ENCODE measurements at places on chromosomes 7 and 10.
A peak's percentile ranks its signal among the peaks of the same experiment; 100 is the strongest.

GRCh38 chr10:131396121-131397050, 84.9 kb upstream of the TCERG1L start:
- DNase-seq = peak; percentile 6

DNA sequence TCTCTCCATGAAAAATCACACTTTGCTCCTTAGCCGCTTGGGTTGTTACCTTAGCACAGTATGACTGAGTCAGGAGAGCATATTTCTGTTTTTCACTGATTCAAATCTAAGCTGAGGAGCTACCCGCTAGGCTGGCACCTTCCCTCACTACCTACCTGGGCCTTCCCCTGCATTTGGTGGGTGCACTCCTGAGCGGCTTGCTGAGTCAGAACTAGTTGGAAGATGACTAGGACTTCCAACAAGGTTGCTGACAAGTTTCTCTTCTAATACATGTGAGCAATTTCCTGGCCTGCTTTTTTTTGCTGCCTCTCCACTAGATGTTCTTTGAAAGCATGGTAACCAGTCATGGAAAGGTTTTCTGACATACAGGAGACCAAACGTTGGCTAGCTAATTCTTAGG, 43.8 kb upstream of the SEC61G start:
- DNase-seq = no peak

- DNase-seq = no peak
These were observed 30.0 kb upstream of the TES start for GRCh38 chr7:116180302-116180701.

DNA sequence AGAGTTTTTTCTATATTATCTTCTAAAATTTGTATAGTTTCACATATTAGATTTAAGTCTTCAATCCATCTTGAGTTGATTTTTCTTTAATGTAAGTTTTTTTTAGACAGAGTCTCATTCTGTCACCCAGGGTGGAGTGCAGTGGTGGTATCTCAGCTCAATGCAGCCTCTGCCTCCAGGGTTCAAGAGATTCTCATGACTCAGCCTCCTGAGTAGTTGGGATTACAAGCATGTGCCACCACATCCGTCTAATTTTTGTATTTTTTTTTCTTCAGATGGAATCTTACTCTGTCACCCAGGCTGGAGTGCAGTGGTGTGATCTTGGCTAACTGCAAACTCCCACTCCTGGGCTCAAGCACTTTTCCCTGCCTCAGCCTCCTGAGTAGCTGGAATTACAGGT, 143.4 kb upstream of the ZNF92 start:
- DNase-seq = no peak

GRCh38 chr7:50037086-50037485, 56.0 kb downstream of the ZPBP start:
- DNase-seq = no peak

DNA sequence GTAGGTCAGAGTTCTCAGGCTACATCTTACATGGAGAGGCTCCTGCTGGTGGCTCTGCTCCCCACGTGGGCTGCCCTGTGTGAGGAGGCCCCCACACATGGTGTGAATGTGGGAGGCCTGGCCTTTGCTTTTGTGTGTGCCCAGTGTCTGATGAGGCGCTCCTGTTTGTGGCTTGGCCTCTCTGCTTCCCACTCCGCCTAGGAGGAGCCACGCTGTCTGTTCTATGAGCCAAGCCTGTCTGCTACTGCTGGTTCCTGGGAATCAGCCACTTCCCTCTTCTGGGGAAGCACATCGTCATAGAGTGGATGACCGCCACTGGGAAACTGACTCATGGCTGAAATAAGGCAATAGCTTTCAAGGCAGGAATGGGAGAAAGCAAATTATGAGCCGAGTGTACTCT, 87.1 kb downstream of the CYP26A1 start:
- no peak for DNase-seq

- no peak for DNase-seq
These were observed 230.3 kb upstream of the MEOX2 start for GRCh38 chr7:15916681-15917380.

DNA sequence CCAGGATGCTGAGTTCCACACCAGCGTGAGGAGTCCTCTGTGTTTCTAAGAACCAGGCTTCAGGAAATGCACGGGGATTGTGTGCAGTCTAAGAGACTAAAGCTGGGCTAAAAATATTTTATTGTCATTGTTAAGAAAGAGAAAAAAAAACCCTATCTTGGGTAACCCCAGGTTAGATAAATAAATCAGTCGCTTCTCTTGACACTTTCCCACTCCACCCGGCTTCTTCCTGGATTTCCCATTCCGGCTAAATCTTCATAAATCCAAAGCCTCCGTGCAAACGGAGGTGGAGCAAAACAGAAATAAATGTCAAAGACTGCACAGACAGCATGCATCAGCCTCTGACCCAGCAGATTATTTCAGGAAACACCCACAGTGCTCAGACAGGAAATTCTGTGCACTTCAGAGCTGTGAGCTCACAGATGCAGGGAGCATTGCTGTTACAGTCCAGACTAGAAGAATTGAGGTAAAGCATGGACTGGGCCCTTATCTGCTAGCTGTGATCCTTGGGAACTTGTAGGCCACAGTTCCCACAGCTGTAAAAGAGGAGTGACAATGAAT, 44.8 kb upstream of the GRID1 start:
- DNase-seq = no peak

DNA sequence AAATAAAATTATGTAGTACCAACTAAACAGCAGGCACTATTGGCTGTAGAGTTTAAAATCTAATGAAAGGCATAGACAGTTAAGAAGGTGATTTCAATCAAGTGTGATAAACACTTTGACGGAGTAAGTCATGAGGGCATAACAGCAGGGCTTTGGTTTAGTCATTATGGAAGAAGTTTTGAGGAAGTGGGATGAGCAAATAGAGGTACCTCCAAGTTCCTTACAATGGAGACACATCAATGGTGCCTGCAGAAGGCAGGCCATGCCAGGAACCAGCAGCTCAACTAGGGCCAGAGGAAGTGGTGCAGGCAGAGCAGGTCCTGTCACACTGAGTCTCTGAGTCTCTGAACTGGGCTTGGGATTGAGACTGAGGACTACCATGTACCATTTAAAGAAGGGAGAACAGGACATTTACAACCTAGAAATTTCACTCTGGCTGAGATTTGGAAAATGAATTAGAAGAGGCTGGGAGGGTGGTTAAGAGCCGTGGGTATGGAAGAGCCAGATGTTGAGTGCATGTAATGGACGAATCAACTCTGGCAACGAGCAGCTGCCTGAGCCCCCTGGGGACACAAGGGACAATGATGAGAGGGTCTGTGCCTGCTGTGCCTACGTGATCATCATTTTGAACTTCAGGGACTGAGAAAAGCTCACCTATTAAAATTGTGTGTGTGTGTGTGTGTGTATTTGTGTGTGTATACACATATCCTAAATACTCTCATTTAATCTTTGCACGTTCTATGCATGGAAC, 208.7 kb upstream of the POM121L12 start:
- DNase-seq = no peak

DNA sequence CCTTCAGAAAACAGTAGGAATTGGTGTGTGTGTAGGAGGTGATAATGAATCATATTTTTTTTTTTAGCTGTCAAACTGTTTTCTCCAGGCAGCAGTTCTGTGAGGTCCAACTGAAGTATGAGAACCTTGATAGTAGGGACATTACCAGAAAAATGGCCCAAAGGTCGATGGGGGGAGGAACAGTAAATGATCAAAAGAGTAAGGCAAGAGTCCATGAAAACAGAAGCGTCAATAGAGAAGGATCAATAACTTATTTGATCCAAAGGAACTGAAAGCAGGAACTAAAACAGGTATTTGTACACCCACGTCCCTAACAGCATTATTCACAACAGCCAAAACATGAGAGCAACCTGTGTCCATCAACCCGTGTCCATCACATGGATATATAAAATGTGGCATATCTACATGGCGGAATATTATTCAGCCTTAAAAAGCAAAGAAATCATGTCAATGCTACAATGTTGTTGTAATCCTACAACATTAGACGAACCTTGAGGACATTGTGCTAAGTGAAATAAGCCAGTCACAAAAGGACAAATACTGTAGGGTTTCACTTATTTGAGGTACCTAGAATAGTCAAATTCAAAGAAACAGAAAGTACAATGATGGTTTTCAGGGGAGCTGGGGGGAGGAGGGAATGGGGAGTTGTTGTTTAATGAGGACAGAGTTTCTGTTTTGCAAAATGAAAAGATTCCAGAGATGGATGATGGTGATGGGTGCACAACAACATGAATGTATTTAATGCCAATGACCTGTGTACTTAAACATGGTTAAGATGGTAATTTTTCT, 214.0 kb upstream of the KLF14 start:
- DNase-seq = no peak

DNA sequence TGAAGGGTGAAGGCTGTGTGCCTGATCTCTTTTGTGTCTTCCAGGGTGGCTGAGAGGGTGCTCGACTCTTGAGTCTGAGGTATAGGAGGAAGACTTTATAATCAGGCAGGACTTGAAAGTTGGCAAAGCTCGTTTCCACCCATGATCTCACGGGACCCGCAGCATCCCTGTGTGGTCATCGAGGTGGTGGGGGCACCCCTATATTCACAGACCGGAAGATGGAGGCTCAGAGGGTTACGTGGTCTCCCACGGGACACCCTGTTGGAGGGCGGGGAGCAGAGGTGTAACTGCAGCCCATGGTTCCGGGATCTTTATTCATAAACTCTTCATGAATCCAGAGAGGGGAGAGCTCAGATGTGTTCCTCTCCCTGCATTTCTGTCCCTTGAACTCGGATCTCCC, 9.6 kb upstream of the SHH start:
- DNase-seq = no peak

- no peak for DNase-seq
These were observed 180.6 kb upstream of the CHRM2 start for GRCh38 chr7:136687693-136688322.

DNA sequence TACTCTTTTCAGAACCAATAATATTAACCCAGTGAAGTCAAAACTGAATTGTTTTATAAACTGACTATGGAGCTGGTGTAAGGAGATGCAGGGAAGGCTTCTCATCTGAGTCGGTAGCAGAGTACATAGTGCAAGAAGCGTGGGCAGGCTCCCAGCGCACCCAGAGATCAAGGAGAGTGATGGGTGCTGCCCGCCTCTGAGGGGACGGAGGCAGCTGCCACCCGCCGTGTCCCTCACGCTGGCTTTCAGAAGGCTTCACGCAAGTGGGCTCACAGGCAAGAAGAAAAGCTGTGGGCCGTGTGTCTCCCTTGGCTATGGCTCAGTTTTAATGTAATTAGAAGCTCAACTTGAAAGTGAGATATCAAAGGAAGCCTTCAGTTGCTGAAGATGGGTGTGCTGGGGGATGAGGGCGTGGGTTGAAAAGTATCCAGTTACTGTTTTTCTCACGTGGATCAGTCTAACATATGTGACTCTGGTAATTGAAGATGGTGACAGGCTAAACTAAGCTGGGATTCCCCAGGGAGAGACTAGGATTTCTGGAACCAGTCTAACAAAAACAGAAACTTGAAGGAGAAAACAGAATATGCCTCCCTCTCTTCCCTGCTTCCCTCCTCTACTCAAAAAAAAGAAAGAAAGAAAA, 159.9 kb downstream of the MGMT start:
- DNase-seq = no peak

DNA sequence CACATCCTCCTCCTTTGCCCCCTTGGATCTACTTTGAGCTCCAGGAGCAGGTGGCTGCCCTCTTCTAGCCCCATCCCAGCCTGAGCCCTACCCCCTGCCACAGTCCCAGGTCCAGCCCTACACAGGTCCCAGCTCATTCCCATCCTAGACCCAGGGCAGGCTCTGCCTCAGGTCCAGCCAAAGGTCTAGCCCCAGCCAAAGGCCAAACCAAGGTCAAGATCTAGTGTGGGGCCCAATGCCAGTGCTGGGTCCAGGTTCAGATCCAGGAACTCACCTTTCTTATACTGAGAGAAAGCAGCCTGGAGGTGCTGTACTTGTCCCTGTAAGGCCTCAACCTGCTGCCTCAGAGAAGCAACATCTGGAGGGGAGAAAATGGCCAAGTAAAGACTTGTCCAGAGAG, 8.5 kb downstream of the SFTPD start:
- no peak for DNase-seq

- DNase-seq = no peak
These were observed 860.6 kb upstream of the CELF2 start for GRCh38 chr10:10156917-10157600.

- DNase-seq = no peak
These were observed 20.3 kb upstream of the SHH start for GRCh38 chr7:155832581-155832981.

DNA sequence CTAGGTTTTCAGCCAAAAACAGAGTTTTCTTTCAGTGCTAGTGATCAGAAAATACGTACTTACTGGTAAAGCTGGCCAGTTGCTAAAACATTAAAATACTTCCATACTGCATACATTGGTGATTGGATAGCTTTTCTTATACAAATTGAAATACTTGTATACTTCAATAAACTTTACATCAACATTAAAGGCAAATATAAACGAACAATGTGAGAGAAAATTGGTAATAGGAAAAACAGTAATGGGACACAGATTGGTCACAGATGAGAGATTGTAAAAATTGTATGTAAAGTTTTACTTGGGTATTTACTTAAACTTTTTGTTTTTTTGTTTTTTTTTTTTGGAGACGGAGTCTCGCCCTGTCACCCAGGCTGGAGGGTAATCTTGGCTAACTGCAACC, 391.7 kb downstream of the TFEC start:
- no peak for DNase-seq

DNA sequence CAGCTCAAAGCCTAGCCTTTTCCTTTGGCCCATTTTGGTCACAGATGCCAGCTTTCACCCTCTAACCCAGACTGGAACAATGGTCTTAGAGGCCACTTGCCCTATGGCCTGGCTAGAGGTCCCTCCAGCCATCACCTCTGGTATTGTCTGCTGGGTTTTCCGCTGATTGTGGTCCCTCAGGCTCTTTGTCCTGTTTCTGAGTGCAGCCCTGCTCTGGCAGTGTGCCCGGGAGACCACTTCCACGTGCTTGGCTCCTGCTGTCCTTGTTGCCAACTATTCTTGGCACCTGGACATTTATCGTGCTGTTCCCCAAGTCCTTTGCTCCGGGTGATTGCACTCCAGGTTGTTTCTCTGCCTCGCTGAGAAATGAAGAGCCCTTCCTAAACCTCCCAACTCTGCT, 53.3 kb upstream of the FAM180A start:
- DNase-seq = no peak

DNA sequence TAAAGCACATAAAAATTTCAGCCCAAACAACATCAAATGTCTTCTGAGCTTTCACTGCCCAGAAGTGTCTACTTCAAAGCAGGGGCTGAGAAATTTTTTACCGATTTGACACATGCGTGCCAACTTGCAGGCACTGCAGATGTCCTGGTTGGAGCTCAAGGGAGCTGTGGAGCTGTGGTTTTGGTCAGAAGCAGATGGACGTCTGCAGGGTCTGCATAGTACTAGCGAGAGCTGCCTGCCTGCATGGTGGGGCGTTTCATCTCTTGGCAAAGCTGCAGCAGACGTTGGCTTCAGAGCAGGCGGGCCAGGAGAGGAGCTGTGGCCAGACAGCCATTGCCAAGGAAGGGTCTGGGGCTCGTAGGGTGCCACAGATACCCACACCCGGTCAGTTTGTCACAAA, 296.7 kb downstream of the GLRX3 start:
- peak; percentile 51 for DNase-seq

All from activated effector memory CD4-positive, alpha-beta T cell treated with anti-CD3 and anti-CD28 coated beads, Interleukin-2, amount 50 U/mL, for 16 hours (primary cell).